GF-D8 (cell line): ENCODE measurements at places on chromosomes 7 and 10.

DNA sequence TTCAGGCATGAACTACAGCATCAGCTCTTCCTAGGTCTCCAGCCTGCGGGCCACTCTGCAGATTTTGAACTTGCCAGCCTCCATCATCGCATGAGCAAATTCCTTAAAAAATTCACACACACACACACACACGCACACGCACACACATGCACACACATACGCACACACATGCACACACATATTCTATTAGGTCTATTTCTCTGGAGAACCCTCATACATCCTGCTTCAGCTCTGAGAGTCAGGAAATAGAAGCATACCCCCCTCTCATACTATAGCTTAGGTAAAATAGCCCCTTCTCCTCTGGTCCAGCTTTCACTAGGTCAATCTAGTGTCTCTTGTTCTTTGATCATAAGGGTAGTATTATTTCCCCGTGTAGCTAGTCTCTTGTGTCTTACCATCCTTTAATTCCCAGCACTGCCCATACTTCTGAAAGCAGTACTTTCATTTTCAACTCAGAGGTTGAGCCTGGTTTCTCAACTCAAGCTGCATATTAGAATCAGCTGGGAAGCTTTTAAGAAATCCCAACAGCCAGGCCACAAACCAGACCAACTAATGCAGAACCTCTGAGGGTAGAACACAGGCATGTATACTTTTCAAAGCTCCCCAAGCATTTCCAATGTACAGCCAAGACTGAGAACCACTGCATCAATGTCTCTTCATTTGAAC is 30.9 kb upstream of the ITGB8 start:
- DNase-seq = no peak

DNA sequence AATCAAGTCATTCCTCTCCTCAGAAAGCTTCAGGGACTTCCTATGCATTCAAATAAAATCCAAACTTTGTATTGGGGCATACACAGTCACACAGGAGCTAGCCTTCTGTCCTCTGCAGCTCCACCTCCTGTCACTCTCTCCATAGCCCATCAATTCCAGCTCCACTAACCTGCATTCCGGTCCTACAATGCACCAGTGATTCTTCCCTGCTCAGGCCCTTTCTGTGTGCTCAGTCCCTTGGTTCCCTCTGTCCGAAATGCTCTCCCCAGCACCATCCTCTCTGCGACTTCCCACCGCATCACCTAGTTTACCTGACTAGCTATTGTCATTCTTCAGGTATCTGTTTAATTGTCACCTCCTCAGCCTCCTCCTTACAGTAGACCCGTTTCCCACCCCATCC is 26.4 kb upstream of the YAE1 start:
- no peak for DNase-seq

GRCh38 chr10:11414314-11415038 is 197.0 kb downstream of the USP6NL start:
- no peak for DNase-seq

DNA sequence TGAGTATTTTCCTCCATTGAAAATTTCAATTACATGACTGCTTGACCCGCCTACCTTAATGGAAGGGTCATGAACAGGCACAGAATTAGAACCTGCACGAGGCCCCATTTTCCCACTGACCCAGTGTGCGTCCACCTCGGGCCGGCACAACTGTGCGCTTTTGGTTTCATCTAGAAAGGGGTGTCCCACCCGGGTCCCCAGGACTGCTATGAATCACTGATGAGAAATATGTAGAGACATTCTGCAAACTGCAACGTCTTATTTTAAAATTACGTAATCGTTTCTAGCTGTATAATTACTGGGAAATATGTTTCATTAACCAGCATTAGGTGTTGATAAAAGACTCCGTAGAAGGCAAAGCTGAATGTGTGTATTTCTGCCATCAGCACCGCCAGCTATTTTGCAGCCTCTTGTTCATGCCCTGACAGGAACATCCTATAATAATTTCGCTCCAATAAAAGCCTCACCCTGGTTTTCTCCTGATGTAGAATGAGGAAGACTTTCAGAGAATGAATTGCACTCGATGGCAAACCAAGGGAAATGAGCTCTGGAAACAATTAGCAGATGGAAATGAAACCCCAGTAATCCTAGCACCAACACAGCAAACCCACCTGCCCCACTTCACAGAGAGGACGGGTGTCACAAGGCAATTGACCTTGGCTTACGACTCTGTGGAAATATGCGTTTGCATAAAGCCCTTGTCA is 562.1 kb downstream of the DNAJB6 start:
- DNase-seq = no peak

DNA sequence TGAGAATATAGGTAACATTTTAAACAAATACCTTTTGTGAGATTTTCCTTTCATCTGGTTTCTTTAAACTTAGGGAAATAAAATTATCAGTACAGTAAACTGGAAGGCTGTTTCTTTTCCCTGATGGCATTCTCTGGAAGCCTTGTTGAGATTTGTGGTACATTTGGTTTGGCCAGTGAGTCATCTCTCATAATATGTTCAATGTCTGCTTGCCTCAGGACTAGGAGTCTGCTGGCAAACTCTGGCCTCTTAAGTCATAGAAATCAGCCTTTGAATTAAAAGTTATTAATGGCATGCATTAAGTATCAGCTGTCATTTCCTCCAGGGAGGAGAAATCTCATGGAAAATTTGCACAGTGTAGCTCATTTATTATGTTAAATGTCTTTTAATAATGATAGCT is 316.6 kb upstream of the KIAA1217 start:
- no peak for DNase-seq

DNA sequence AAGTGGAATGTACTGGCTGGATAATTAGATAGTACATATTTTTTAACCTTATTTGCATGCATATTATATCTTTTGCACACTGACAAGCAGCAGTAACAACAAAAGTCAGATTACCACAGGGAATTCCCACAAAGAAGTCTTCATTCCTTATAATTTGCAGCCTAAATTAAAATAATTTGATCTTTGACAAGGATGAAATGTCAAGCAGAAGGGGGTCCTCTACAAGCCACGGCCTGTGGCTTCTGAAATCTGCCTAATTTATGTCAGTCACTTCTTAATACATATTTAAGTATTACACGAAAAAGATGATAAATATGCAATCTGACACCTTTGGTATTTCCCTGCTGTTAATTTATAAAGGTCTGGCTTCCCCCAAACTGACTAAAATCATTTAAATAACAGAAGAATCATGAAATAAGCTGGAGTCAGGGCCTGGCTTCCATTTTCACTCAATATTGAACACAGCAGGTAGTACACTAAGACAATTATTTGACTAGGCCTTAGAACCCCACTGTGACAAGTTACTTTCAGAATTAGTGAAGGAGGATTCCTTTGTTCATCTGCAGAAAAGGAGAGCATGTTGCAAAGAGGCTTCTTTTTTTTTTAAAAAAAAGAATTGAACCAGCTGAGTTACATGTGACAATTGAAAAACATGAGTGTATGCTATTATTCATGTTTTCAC is 351.1 kb upstream of the ETV1 start:
- DNase-seq = no peak

- DNase-seq = no peak
Observed at GRCh38 chr10:15122477-15123030, 25.4 kb downstream of the RPP38 start.

DNA sequence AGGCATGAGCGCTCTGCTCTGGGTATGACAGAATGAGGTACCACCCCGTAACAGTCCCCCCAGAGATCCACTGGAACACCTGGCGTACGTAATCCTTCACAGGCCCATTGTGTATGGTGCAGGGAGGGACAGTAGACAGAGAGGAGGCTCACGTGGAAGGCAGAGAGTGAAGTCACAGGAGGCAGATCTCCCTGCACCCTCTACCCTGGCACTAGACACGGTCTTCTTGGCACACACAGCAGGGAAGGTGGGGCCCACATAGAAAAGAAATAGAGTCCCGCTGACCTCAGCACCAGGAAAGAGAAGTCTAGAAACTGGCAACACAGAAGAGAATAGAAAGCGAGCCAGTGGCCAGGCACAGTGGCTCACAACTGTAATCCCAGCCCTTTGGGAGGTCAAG is 51.9 kb downstream of the SLC29A4 start:
- no peak for DNase-seq

DNA sequence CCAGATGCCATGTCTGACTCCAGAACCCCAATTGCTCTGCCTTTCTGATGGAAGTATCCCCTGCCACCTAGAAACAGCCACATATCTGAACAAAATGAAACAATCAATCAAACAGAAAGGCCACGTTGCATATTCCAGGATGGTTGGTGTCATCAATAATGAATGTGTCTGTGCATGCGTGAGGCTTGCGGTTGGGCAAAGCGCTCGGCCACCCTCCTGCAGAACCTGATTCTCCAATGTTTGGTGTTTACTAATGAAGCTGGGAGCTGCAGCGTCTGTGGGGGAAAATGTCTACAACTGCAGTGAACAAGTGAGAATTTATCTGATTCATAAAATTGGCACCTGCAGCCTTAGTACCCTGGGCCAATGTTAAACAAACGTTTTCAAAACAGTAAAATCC is 121.2 kb upstream of the ADARB2 start:
- no peak for DNase-seq

DNA sequence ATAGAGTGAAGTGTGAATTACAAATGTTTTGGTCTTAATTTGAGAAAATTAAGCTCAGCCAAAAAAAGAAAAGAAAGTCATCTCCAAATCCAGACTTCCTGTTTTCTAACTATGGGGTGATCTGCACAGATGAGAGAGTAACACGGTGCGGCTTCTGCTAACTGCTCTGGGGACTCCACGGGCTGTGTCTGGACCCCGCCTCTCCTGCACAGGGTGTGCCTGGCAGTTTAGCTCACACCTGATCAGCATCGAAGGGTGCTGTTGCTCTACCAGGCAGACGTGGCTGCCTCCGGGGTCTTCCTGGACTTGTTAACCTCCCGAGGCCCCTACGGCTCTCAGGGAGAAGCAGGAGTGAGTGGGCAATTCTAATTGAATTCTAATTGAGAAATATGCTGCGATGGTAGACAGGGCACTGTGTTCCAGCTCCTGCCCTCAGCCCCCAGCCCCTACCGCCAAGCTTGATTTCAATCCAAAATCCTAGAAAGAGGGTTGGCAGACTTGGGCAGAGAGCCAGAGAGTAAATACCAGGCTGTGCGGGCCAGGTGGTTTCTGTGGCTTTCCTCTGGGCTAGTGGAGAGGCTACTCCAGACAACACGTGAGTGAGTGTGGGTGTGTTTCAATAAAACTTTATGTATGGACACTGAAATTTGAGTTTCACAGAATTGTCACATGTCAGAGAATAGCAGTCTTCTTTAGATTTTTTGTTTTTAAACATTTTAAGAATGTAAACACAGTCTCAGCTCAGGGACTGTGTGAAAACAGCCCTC is 13.4 kb downstream of the SHH start:
- no peak for DNase-seq

- DNase-seq = no peak
Observed at GRCh38 chr10:178208-178607, 43.0 kb downstream of the ZMYND11 start.

DNA sequence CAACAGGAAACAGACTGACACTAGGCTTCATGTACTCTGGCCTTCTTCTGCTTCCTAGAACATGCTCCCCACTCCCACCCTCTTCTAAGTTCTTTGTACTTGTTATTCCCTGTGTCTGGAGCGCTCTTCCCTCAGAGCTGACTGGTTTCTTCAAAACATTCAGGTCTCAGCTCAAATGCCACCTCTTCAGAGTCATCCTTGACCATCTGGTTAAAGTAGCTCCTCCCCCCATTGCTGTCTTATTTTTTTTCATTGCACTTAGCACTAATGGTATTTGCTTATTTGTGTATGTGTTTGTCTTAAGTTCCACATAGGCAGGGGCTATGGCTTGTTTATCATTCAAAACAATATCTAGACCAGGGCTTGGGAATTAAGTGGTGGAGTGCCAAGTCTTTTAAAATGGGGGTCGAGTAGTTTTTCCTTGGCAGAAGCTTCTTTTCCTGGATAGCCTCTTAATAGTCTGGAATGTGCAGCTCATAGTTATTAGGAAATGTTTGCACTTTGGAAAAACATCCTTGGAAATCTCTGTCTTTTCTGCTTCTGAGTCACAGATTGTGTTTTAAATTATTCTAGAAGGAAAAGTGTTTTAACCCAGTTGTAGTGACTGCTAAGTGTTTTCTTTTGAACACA is 60.0 kb downstream of the RALA start:
- no peak for DNase-seq

DNA sequence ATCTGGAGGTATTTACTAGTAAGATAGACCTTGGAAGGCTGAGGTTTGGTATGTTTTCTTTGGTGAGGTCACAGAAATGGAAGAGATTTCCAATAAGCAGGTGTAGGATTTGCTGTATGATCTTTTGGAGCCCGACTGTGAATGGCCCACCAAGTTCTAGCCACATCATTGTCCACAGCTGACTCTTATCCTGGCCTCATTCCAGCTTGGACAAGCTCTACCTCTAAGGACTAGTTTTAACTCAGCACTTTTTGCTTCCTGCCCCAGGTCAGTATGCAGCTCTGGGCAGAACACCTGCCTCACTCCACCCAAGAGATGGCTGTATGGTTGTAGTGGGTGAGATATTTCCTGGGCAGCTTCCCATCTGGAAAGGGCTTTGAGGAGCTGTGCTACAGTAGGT is 6.1 kb upstream of the CPA4 start:
- no peak for DNase-seq

DNA sequence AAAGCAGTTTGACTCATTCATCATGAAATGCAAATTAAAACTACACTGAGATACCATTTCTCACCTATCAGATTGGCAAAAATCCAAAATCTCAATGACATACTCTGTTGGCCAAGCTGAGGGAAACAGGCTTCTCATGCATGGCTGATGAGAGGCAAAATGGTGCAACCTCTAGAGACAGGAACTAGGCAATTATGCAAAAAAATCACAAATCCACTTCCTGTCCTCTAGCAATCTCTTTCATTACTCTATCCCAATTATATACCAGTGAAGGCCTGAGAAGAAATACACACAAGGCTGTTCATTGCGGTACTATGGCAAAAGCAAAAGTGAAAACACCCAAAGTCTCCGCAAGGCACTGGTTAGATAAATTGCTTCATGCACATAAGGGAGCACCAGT is 25.9 kb upstream of the PTPRN2 start:
- peak; percentile 64 for DNase-seq

DNA sequence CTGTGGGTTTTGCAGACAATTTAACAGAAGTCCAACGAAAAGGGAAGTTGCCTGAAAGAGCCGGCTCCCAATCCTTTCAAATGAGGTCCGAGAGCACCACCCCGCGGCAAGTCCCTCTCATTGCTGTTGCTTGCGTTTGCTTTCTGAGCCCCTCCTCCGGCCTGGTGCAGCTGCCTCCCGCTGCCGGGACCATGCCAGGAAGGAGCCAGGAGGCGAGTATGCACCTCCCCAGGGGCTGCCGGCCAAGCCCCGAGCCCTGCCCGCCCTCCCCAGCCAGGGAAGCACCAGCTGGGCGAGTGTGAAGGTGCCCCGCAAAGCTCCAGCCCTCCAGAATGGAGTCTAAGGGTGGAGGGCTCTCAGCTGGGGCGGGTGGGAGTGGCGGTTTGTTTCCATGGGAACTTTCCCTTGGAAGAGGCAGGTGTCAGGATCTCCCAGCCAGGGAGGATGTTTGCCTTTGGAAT is 25.8 kb upstream of the PPP2R2D start:
- peak; percentile 69 for DNase-seq
